ENCODE measurements at places on chromosomes 11 and 22.

- no peak for DNase-seq
Measured at GRCh38 chr11:100941033-100941432, 188.6 kb downstream of the PGR start.

- DNase-seq: no peak
Measured at GRCh38 chr11:72242141-72242540, 1.8 kb downstream of the PHOX2A start.

- no peak for DNase-seq
Measured at GRCh38 chr22:49543876-49544275, 283.8 kb downstream of the BRD1 start.

- DNase-seq: no peak
Measured at GRCh38 chr11:111450480-111451320, 61.5 kb downstream of the BTG4 start.
